Nephron progenitor cell (in vitro differentiated cells): ENCODE measurements at places on chromosomes 13 and 19.

DNA sequence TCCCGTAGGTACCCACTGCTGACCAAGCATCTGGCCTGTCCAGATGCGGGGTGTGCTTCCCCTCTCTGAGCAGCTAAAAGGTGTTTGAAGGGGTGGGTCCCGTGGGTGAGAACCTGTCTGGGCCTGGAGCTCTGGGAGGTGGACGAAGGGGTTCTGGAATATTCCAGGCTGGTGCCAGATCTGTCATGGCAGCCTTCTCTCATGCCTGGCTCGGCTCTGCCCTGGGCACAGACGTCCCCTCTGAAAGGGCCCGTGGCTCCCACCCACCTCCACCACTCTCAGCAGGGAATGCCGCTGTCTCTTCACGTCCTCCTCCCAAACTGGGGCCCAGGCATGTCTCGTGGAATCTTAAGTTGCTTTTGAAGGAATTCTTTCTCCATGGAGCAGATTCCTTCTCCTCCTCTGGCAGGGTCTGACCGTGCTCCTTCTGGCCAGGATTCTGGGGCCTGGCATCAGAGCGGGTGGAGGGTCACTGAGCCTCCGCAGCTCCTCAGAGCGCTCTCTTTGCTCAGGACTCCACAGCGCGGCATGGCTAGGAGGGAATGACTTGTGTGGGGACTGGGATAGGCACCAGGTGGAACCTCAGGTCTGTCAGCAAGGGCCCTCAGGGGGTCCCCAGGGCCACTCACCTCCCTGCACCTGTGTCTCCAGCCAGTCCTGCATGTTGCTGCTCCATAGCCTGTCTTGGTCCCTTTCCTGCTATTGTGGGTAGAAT, 5.9 kb upstream of the MCF2L start:
- peaks cover 37% of the 10 kb centered on the region for H3K27me3 ChIP-seq
- no peaks in the 10 kb centered on the region for H3K36me3 ChIP-seq
- no peak for DNase-seq
- H3K27ac ChIP-seq = no peak overlapping the region
- no peak overlapping the region for H3K4me3 ChIP-seq

GRCh38 chr19:45691516-45692186, at the start of gene SNRPD2:
Gene SNRPD2 (minus strand): TSS chr19:45691953. CDS start chr19:45691888, 65 bp downstream.
- peak within 1 kb of the TSS; percentile 95 for H3K4me3 ChIP-seq
- H3K27ac ChIP-seq = peak within 1 kb of the TSS; percentile 98
- DNase-seq = peak; percentile 94
- peaks cover 1% of the 10 kb centered on the region for H3K27me3 ChIP-seq
- H3K4me1 ChIP-seq = peaks cover 23% of the 10 kb centered on the region

DNA sequence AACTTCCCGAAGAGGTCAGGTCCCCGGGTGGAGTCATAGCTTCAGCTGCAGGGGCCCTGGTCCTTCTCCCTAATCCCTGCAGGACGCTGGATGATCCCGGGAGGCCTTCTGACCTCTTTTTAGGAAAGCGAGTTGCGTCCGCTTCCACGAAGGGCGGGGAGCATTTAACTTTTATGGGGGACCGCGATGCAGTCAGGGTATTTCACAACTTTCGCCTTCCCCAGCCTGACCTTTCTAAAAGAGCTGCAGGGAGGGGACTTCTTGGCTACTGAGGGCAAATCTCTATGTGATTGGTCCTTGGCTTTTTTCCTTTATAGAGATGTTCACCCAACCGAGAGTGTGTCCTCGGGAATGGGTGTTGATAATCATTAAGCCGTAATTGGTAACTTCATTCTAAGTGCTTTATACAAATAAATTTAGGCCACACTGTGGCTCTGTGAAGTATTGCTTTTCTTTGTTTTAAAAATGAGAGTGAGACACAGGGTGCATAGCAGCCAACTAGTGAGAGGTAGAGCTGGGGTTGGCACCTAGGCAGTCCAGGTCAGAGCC, 778 bp downstream of the ZNF230 start:
- H3K4me1 ChIP-seq = peaks cover 20% of the 10 kb centered on the region
- DNase-seq = peak; percentile 4
- H3K4me3 ChIP-seq = peak overlapping the region; percentile 96
- H3K27me3 ChIP-seq = peaks cover 13% of the 10 kb centered on the region
- H3K36me3 ChIP-seq = peaks cover 36% of the 10 kb centered on the region

DNA sequence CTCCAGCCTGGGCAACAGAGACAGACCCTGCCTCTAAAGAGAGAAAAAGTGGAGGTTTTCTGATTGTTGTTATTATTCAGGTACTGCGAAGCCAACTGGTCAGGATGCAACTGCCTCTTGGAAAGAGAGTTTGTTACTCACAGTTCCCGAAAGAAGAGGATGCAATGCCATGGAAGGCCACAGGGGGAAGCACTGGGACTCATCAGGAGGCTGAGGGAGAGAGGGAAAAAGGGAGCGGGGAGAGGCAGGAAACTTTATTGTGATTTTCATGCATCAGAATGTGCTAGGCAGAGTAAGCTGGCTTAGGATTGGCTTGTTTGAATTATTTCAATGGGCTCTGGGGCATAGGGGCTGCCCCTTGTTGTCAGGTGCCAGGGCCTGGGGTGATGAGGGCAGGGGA, 27.6 kb downstream of the MYO9B start:
- H3K4me3 ChIP-seq = no peak overlapping the region
- H3K27me3 ChIP-seq = no peaks in the 10 kb centered on the region
- H3K36me3 ChIP-seq = peaks cover 48% of the 10 kb centered on the region
- DNase-seq = peak; percentile 30
- H3K4me1 ChIP-seq = peaks cover 22% of the 10 kb centered on the region

DNA sequence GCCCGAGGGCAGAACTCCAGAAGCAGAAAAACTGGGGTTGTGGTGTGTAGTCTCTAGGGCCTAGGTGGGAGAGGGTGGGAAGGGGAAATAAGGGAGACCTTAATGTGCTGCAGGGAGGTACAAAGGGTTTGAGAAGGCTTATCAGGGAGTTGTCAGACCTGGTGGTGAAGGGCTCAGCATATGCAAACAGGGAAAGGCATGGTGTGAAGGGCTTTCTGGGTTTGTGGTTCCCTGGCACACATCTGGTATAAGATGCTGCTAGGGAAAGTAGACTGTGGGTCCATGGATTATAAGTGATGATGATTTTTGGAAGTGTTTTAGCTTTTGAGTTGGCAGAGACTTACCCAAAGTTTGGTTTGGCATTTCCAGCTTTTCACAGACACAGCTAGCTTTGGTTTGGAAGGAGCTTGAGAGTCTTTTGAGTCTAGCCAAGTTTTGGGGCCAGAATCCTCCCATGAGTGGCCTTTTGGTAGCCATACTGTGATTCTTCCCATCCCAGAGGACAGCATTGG, 2.2 kb downstream of the TRIM28 start:
- peaks cover 41% of the 10 kb centered on the region for H3K36me3 ChIP-seq
- DNase-seq = no peak
- peaks cover 28% of the 10 kb centered on the region for H3K4me1 ChIP-seq
- H3K4me3 ChIP-seq = peak overlapping the region; percentile 98
- H3K27me3 ChIP-seq = peaks cover 34% of the 10 kb centered on the region
- peak overlapping the region; percentile 96 for H3K27ac ChIP-seq

GRCh38 chr19:32675720-32676185, at the start of gene RGS9BP:
Gene RGS9BP (plus strand): TSS chr19:32675848. CDS start chr19:32676264, 416 bp downstream.
- peak; percentile 64 for DNase-seq
- H3K27me3 ChIP-seq = peaks cover 58% of the 10 kb centered on the region
- peak within 1 kb of the TSS; percentile 82 for H3K4me3 ChIP-seq
- no peaks in the 10 kb centered on the region for H3K36me3 ChIP-seq
- peaks cover 23% of the 10 kb centered on the region for H3K4me1 ChIP-seq

GRCh38 chr19:10243606-10244005, 8.4 kb upstream of the MRPL4 start:
- H3K4me3 ChIP-seq = no peak overlapping the region
- DNase-seq = no peak
- no peaks in the 10 kb centered on the region for H3K36me3 ChIP-seq
- no peaks in the 10 kb centered on the region for H3K4me1 ChIP-seq
- peaks cover 8% of the 10 kb centered on the region for H3K27me3 ChIP-seq

- H3K4me1 ChIP-seq = peaks cover 5% of the 10 kb centered on the region
- H3K27me3 ChIP-seq = peaks cover 5% of the 10 kb centered on the region
- no peak for DNase-seq
- H3K36me3 ChIP-seq = peaks cover 20% of the 10 kb centered on the region
Measured at GRCh38 chr19:47215581-47215980, 15.4 kb downstream of the BBC3 start.

DNA sequence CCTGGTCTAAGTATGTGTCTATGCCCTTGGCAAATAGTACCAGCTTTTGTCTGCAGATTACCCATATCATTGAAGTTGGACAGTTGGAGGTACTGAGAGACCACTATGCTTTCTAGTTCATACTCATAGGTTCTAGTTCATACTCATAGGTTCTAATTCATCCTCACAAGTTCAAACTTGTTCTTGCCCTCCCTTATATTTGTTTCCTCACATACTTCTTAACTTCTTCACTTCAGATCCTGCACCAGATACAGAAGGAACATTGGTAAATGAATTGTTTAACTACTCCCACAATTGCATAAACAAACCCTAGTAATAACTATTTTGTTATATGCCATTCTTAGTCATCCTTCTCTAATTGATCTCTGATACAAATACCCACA, 172.2 kb downstream of the SLITRK1 start:
- no peaks in the 10 kb centered on the region for H3K4me1 ChIP-seq
- H3K36me3 ChIP-seq = no peaks in the 10 kb centered on the region
- no peak overlapping the region for H3K27ac ChIP-seq
- no peak overlapping the region for H3K4me3 ChIP-seq
- H3K27me3 ChIP-seq = no peaks in the 10 kb centered on the region

GRCh38 chr13:24203273-24203672, 42.8 kb downstream of the SPATA13 start:
- peaks cover 29% of the 10 kb centered on the region for H3K4me1 ChIP-seq
- no peaks in the 10 kb centered on the region for H3K36me3 ChIP-seq
- no peak for DNase-seq
- peak overlapping the region; percentile 79 for H3K27ac ChIP-seq
- H3K4me3 ChIP-seq = no peak overlapping the region
- H3K27me3 ChIP-seq = no peaks in the 10 kb centered on the region

DNA sequence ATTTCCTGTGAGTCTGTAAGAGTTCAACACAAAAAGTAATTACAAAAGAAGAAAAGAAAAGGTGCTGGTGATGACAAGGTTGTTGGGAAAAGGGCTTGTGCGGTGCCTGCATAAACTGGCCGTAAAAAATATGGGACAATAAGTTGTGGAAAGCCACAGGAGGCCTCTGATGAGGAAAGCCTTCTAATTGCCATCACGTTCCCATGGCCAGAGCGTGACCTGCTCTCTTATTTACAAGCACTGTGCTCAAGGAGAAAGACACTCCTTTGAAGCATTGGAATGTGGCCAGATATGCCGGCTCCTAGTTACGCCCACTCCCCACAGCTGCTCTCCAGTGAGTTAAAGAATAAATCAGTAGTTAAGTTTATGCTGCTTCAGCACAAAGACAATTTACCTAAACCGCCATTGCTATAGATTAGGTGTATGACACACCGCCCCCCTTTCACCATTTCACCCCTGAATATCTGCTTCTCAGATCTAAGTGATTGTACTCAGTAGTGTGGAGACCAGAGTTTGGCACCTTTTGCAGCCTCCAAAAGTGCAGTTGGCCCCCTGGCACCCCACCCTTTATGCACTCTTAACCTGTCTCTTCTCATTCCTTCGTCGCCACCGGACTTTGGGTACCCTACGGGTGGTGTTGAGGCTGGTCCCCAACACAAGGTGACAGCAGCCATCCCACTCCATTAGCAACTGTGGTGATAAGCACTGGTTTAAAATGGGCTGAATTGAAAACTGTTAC, 8.1 kb upstream of the PGLYRP1 start:
- peaks cover 10% of the 10 kb centered on the region for H3K36me3 ChIP-seq
- peaks cover 23% of the 10 kb centered on the region for H3K4me1 ChIP-seq
- peaks cover 14% of the 10 kb centered on the region for H3K27me3 ChIP-seq
- no peak for DNase-seq

- no peaks in the 10 kb centered on the region for H3K36me3 ChIP-seq
- H3K4me3 ChIP-seq = no peak overlapping the region
- peaks cover 66% of the 10 kb centered on the region for H3K4me1 ChIP-seq
- no peak for DNase-seq
Measured at GRCh38 chr13:23514076-23514475, 56.1 kb upstream of the TNFRSF19 start.

DNA sequence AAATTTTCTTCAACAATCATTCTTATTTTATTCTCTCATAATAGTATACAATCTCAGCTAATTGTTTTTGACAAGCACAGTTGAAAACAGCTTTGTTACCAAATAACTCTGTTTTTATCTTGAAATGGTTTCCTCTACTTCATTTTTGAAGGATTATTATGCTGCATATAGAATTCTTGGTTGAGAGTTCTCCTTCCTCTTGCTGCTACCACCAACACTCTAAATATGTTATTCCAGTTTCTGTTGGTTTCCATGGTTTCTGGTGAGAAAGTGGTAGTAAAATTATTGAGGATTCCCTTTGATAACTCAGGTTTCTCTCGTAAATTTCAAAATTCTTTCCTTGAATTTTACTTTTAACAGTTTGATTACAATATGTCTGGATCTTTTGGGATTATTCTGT, 1725.9 kb downstream of the PCDH9 start:
- H3K36me3 ChIP-seq = no peaks in the 10 kb centered on the region
- H3K4me3 ChIP-seq = no peak overlapping the region
- no peak overlapping the region for H3K27ac ChIP-seq
- H3K27me3 ChIP-seq = no peaks in the 10 kb centered on the region
- DNase-seq = no peak
- peaks cover 5% of the 10 kb centered on the region for H3K4me1 ChIP-seq

- no peaks in the 10 kb centered on the region for H3K4me1 ChIP-seq
- H3K27ac ChIP-seq = no peak overlapping the region
- peaks cover 5% of the 10 kb centered on the region for H3K36me3 ChIP-seq
- no peak overlapping the region for H3K4me3 ChIP-seq
- DNase-seq = no peak
Measured at GRCh38 chr13:35025314-35025713, 83.2 kb downstream of the NBEA start.

- peak; percentile 36 for DNase-seq
- H3K27ac ChIP-seq = peak overlapping the region; percentile 90
- H3K4me3 ChIP-seq = peak overlapping the region; percentile 59
- H3K36me3 ChIP-seq = peaks cover 16% of the 10 kb centered on the region
- H3K4me1 ChIP-seq = peaks cover 76% of the 10 kb centered on the region
Measured at GRCh38 chr13:98275681-98276171, 98.7 kb upstream of the RNF113B start.

GRCh38 chr13:55572408-55572807, 1568.3 kb upstream of the PRR20A start:
- H3K4me1 ChIP-seq = peaks cover 13% of the 10 kb centered on the region
- no peak overlapping the region for H3K27ac ChIP-seq
- DNase-seq = no peak
- H3K27me3 ChIP-seq = peaks cover 3% of the 10 kb centered on the region
- H3K4me3 ChIP-seq = no peak overlapping the region

GRCh38 chr13:77781808-77782207, 84.3 kb downstream of the SLAIN1 start:
- no peaks in the 10 kb centered on the region for H3K27me3 ChIP-seq
- no peak overlapping the region for H3K4me3 ChIP-seq
- H3K27ac ChIP-seq = no peak overlapping the region
- no peaks in the 10 kb centered on the region for H3K36me3 ChIP-seq
- no peak for DNase-seq

- no peaks in the 10 kb centered on the region for H3K27me3 ChIP-seq
- H3K36me3 ChIP-seq = peaks cover 30% of the 10 kb centered on the region
- no peak overlapping the region for H3K4me3 ChIP-seq
- no peak for DNase-seq
- H3K27ac ChIP-seq = no peak overlapping the region
- H3K4me1 ChIP-seq = peaks cover 10% of the 10 kb centered on the region
Measured at GRCh38 chr13:100497389-100497788, 91.2 kb downstream of the GGACT start.
